Stimulated activated CD8-positive, alpha-beta memory T cell treated with anti-CD3 and anti-CD28 coated beads, Interleukin-4, amount 100 ng/mL, for 24 hours (primary cell): ENCODE measurements at places on chromosomes 16 and 17.

- DNase-seq: no peak
Measured at GRCh38 chr17:70308618-70309017, 139.3 kb downstream of the KCNJ2 start.

GRCh38 chr17:73304971-73305812 is 6.6 kb downstream of the CDC42EP4 start:
- no peak for DNase-seq

DNA sequence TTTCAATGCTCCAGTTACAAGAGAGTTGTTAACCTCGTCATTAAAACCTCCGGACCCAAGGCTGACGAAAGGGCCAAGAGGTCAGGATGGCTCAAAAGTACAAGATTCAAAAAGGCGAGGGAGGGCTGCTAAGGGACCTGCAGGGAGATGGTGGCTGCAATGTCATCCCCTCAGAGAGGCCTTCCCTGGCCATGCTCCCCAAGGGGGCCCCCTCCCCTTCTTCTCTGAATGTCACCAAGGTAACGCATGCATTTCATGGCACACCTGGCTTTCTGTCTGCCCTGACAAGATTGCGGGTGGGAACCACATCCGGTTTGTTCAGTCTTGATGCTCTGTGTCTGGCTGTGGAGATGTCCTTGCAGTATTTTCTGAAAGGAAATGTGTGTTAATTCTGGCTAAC is 89.9 kb downstream of the C16orf78 start:
- peak; percentile 19 for DNase-seq

DNA sequence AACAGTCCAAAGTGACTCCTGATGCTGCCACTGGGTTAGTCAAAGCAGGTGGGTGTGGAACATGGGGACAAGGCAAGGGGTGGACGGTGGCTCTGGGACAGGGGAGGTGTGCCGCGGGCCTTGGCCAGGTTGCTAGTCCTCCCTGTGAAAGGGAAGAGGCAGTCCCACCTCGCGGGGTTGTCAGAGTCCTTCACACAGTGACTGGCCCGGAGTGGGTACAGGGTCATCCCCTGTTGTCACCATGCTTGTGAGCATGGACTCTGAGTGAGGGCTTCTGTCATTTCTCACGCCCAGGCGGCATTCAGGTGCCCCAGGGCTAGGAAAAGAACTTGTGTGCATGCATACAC is 3.1 kb upstream of the ZNF469 start:
- DNase-seq: no peak

DNA sequence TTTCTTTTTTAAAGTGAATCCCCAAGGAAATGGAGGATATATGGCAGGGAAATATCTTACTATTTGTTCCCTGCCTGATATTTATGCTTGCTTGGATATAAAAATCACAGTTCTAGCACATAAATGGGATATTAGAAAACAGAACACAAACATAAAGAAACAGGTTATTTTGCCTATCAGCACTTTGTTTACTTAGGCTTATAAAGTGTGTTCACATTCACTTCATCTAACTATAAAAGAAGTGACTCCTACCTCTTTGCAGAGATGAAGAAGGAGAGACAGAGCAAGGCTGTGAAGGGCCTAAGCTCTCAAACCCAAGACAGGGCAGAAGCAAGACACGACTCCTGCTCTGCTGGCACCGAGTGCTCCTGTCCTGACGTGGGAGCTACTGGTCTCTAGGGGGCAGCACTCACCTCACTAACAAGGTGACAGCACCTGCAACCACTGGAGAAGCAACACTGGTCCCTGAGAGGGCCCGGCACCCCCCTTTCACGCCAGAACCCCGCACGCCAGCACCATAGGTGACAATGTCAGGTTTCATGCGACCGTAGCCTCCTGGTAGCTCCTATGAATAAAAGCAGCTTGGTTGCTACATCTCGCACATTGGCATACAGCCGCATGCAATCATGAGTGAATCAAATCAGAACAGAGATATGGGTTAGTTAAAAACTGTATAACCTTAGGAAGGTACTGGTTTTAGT is 32.0 kb downstream of the MBTPS1 start:
- peak; percentile 44 for DNase-seq

DNA sequence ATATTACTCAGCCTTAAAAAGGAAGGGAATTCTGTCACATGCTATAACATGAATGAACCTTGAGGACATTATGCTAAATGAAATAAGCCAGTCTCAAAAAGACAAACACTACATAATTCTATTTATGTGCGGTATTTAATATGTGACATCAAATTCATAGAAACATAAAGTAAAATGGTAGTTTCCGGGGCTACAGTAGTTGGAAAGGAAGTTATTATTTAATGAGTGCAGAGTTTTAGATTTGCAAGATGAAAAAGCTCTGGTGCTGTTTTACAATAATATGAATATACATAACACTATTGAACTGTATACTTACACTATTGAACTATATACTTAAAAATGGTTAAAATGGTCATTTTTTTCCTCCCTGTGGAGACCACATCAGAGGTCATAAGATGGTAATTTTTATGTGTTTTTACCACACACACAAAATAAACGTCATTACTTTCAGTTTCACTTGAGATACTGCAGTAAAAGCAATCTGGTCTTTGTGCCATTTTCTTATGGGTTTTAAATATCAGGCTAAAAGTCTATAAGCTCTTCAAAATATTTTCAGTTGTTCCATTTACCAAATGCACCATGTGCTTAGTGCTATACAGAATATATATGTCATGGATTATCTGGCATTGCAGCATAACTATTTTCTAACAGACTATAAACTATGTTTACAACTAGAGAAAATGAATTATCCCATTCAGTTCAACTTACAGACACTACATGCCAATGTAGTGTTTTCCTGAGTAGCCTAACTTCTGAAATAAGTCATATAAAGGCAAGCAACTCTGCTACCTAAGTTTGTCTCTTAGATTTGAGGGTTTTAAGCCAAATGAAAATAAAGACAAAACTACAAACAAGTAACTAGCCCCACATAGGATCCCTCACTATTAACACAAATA is 90.9 kb downstream of the SPAG9 start:
- DNase-seq: no peak

DNA sequence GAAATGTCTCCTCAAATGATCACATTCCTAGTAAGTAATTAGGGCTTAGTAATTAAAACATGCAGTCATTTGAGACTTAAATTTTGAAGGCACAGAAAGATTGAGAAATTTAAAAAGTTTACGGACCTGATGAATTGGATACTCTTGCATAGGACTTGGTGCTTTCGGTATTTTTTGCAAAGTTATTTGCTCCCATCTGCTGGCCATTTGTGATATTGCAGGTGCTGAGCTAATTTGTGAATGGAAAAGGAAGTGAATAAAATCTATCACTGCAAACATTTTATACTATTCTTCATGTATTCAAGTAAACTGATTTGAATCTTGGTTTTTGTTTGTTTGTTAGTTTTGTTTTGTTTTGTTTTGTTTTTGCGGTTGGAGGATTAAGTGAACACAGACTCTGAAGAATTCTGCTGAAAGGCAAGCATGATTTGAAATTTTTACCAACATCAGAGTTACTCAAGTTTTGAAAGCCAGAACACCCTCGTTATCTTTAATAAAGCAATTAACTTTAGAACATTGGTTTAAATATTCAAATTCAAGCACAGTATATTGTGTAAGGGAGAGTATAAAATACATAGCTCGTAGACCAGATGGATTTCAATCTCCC is 689.5 kb upstream of the RBFOX1 start:
- DNase-seq: peak; percentile 15

DNA sequence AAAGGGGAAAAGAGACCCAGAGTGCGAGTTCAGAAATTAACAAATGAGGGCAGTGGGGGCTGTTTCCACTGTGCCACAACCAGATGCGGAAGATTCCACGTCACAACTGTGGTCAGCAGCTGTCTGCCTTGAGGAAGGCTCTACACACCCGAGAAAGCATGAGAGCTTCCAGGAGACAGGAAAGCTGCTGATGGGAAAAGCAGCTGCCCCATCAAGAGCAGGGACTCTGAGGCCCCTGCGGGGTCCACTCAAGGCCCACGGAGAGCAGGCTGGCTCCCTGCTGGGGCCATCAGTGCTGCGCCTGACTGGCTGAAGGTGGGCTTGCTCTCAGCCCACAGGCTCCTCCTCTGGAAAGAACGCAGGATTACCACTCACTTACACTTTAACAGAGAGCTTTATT is 14.8 kb upstream of the TRAP1 start:
- DNase-seq: no peak

- no peak for DNase-seq
Measured at GRCh38 chr16:20001856-20002707, 71.6 kb downstream of the GPR139 start.
